Astrocyte (in vitro differentiated cells and primary cell): ENCODE measurements at places on chromosomes 2 and 18. TPM values are rescaled to one million over a fixed set of nuclear protein-coding genes. Genes with fewer than 3 reads are reported as not detected.
A peak's percentile ranks its signal among the peaks of the same experiment; 100 is the strongest.

DNA sequence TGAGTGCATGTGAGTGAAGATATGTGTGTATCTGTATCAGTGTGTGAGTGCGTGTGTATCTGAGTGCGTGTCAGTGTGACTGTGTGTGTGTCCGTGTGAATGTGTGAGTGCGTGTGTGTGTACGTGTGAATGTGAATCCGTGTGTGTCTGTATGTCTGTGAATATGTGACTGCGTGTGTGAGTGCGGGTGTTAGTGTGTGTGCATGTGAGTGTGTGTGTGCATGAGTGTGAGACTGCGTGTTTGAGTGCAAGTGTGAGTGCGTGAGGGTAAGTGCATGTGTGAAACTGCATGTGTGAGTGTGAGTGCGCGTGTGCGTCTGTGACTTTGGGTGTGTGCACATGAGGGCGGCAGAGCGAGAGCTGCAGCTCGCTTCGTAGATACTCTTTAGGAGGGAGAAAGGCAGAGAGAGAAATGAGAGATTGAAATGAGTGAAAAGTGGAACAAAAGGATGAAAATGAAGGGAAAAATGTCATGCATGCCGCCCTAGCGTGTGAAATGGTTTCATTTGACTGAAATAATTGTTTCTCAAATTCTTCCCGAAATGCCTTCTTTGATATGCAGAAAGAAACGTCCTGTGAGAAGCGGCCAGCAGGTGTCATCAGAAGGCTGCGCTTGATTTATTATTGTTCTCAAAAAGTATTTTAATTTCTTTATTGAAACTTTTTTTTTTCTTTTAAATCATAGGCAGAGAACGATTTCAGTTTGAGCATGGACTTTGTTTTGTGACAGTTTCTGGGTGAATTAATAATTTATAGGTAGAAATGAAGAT is 25.6 kb downstream of the ZNF407 start:
- DNase-seq: no peak

GRCh38 chr2:220320326-220320725 is 692.9 kb downstream of the SLC4A3 start:
- no peak for DNase-seq

DNA sequence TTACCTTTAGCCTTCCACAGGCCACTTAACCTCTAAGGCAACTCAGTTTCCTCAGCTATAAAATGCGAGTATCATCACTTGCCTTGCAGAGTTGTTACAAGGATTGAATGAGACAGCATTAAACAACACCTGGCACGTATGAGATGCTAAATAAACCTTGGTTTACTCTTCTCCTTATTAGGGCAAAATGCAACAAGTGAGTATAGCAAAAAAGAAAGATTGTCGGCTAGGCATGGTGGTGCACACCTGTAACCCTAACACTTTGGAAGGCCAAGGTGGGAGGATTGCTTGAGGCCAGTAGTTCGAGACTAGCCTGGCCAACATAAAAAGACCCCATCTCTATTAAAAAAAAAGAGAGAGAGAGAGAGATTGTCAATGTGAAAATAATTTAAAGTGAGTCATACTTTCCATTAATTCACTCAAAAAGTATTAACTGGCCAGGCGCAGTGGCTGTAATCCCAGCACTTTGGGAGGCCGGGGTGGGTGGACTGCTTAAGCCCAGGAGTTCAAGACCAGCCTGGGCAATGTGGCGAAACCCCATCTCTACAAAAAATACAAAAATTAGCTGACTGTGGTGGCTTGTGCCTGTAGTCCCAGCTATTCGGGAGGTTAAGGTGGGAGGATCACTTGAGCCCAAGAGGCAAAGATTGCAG is 8.0 kb downstream of the ATAD2B start:
- no peak for DNase-seq

- DNase-seq: peak; percentile 34
These were observed 1.9 kb upstream of the CABYR start for GRCh38 chr18:24136967-24137373.

The PXDN gene
- 417 and 467 TPM in 2 replicates for total RNA-seq
